ENCODE measurements at places on chromosomes 6 and 20.

GRCh38 chr20:3209257-3209945 lies at the start of gene ITPA:
Gene ITPA, plus strand, starts transcription at chr20:3209498. Its CDS starts 54 bp downstream, at chr20:3209552.
- DNase-seq = no peak

DNA sequence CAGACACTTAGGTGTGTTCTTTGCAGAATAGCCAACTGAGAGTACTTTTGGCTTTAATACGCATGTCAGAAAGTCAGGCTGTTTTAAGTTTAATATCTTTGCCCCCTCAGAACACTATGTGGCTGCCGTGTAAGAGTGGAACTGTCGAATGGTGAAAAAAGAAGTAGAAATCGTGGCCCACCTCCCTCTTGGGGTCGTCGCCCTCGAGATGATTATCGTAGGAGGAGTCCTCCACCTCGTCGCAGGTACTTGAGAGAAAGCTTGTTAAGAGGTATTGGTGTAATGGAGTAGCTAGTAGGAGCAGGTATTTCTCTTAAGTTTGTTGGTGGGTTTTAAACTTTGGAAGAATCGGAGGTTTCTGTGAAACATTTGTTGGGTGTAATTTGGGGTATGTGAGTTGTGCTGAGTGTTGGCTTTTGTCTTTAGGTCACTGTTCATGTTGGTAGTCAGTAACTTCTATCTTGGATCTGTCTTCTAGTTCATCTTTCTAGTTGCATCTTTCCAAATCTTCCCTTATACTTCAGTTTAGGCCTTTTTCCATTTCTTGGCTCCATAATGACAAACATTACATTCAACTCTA lies 4.7 kb downstream of the SRSF3 start:
- DNase-seq = no peak

- DNase-seq = no peak
Measured at GRCh38 chr6:163716690-163717089, 302.2 kb downstream of the QKI start.

- DNase-seq = no peak
Measured at GRCh38 chr20:2507875-2508630, 662 bp downstream of the ZNF343 start.

- DNase-seq = no peak
Measured at GRCh38 chr6:75065523-75065922, 140.3 kb downstream of the COL12A1 start.

GRCh38 chr6:41530476-41530875 lies 15.7 kb upstream of the FOXP4 start:
- no peak for DNase-seq

DNA sequence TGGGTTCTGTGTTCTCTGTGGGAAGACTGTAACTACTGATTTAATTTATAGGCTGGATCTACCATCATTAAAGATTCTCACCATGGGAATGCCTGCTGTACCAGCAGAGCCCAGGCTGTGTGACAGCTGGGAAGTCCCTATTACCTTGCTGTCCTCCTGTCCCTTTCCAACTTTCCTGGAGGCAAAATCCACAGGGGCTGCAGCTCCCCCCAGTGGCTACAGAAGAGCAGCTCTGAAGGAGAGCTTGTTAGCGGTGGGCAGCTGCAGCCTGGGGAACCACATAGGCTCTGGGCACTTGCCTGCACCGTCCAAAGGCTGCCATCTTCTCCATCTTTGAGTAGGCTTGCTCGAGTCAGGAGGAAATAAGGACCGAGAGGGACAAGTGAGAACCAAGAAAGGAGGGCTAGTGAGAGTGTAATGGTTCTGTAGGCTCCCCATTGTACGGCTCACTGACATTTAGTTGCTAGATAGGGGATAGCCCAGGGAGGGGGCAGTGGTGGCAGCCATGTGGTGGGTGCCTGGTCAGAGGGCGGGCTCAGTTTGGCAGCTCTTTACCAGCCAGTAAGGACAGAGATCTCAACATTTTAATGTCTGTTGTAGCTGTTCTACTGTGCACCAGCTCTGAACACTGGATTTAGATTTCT lies 155.1 kb upstream of the MLIP start:
- peak; percentile 49 for DNase-seq

- no peak for DNase-seq
Measured at GRCh38 chr6:38779310-38780062, 64.4 kb downstream of the DNAH8 start.

GRCh38 chr6:110158479-110158878 lies 21.0 kb downstream of the WASF1 start:
- DNase-seq = no peak

- DNase-seq = no peak
Measured at GRCh38 chr6:29631209-29631810, 1.7 kb downstream of the GABBR1 start.

GRCh38 chr6:30207619-30208295 lies 5.4 kb downstream of the TRIM26 start:
- DNase-seq = no peak

DNA sequence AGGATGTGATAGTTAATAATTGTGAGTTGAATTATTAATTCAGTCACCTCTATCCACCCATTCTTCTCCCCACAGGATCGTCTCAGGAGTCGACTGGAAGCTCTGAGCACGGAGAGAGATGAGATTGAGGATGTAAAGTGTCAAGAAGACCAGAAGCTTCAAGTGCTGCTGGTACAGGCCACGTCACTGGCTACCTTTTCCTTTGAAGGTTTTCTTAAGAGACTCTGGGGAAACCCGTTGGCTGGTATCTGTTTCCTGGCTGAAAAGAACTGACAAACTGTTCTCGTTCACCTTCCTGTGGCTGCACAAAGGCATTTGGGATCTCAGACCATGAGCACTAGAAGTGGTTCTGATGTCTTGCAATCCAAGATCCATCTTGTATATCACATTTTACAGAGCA lies 3.8 kb downstream of the TRIM15 start:
- no peak for DNase-seq

DNA sequence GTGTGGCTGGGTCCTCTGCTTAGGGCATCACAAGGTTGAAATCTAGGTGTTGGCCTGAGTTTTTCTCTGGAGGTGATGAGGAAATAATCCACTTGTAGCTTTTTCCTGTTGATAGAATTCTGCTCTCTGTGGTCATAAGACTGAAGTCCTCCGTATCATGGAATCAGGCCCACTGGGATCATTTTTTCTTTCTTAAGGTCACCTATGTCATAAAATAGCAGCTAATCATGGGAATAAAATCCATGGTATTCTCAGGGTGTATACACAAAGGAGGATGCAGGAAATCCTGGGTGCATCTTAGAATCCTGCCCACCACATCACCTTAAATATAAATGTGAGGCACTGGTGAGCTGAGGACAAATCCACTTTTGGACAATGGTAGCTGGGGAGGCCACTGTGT lies 72.7 kb downstream of the PRDM1 start:
- no peak for DNase-seq

DNA sequence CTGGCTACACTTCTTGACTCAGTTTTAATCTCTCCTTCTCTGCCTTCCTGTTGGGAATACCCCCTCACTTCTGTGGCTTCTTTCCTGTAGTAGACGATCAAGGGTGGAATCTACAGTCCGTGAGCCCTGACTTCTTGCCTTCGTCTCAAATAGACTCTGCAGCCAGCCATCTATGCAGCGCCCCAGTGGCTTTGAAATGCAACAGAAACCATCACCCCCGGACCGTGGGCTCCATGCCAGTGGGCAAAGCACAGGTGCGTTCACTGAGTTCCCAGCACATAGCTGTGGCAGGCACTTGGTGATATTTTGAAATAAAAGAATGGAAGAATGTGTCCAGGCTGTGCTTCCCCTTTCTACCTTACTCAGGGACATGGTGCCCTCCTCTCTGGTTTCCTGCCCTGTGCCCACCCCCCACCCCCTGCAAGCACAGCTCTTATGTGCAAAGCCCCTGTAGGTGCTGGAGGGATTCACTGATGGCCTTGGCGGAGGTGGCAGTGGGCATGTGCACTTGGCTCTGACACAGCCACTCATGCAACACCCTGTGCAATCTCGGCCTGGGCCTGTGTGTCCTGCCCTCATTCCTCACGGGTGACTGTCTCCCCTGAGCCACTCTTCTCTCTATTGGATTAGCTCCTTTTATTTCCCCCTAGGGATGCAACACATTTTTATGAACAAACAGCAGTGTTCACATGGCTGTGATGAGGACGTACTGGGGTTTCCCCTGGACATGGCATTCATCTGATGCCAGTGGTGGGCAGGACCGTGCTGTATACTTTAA lies 5.5 kb upstream of the CDSN start:
- peak; percentile 75 for DNase-seq

DNA sequence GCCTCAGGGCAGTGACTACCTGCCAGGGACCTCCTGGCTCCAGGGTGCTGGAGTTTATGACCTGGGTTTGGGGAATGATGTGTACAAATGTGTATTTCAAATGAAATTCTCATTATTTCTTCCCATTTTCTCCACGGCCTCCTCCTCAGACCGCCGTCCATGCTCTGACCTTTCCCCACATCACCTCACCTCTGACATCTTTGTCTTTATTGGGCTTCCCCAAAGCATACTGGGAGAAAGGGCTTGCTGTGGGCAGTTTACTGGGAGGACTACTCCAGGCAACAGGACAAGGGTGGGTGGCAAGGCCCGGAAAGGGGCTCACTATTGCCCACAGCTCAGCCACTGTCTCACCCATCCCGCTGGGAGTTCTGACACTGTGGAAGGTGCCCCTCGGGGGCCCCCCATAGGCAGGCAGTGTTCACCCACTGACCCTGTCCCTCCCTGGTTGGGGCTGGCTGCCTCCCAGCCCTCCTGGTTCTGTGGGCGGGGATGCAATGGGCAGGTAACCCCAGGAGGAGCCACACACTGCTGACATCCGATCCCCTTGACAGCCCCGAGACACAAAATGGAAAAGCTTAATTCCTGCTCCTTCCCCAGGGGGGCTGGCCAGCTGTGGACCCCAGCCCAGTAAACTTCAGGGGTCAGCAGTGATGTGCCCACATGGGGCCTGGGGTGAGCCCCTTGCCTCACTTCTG lies 39.8 kb upstream of the CST7 start:
- DNase-seq = no peak

DNA sequence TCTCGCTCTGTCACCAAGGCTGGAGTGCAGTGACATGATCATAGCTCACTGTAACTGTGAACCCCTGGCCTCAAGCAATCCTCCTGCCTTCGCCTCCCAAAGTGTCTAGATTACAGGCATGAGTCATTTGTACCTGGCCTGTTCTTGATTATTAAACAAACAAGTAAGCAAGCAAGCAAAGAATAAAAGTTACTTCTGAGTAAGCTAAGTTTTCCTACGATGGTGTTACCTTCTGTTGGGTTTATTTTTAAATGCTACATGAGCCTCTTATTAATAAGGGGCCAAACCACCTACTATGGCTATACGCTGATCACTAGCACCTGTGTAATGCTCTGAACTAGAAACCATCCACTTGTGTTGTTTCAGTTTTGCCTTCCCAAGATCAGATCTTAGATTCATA lies 50.8 kb downstream of the IL22RA2 start:
- DNase-seq = no peak

DNA sequence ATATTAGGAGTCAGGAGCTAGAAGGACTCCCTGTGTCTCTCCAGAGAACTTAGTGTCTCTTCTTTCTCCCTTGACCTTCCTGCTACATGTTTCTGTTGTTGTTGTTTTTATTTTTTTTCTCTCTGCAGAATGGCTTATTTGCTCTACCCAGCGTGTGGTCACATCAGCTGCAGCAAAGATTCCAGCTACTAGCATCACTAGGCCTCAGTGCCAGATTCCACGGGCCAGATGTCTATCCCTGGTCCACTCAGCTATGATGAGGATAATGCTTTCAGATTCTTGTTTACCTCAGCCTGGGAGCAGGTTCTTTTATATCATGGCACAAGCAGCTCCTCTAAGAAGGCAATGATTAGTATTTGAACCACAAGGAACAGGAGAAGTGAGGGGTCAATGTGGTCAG lies 110.0 kb downstream of the PLCB1 start:
- DNase-seq = no peak

GRCh38 chr6:142945049-142945445 lies at the start of gene HIVEP2:
Gene HIVEP2, minus strand, starts transcription at chr6:142945176. Its CDS starts 170,438 bp downstream, at chr6:142774738.
- peak; percentile 58 for DNase-seq

GRCh38 chr20:3071610-3072529 lies at the start of gene OXT:
Gene OXT, plus strand, starts transcription at chr20:3071620. Its CDS starts 36 bp downstream, at chr20:3071656.
- no peak for DNase-seq

Measured in T1000 (cell line).